GM12878 (cell line): ENCODE measurements at places on chromosomes 1 and 21.

- H3K36me3 ChIP-seq, result no peaks in the 10 kb centered on the region
- H3K4me1 ChIP-seq, result peaks cover 24% of the 10 kb centered on the region
- H3K4me3 ChIP-seq, result no peak overlapping the region
Observed at GRCh38 chr1:235063068-235063765, 65.4 kb downstream of the TOMM20 start.

- H3K4me1 ChIP-seq, result no peaks in the 10 kb centered on the region
- no peak overlapping the region for H3K27ac ChIP-seq
- DNase-seq, result no peak
- no peak overlapping the region for H3K4me3 ChIP-seq
Observed at GRCh38 chr1:185974367-185975170, 240.4 kb downstream of the HMCN1 start.

GRCh38 chr1:54186056-54186455 is 13.8 kb downstream of the CYB5RL start:
- no peaks in the 10 kb centered on the region for H3K36me3 ChIP-seq
- no peak for DNase-seq
- H3K27ac ChIP-seq, result no peak overlapping the region

- H3K4me3 ChIP-seq, result no peak overlapping the region
- H3K36me3 ChIP-seq, result no peaks in the 10 kb centered on the region
- H3K4me1 ChIP-seq, result no peaks in the 10 kb centered on the region
- no peak for DNase-seq
- peaks cover 3% of the 10 kb centered on the region for H3K27me3 ChIP-seq
- no peak overlapping the region for H3K27ac ChIP-seq
Observed at GRCh38 chr1:229880271-229881170, 186.5 kb upstream of the GALNT2 start.

GRCh38 chr1:42914092-42914627 is 44.5 kb downstream of the SLC2A1 start:
- H3K4me1 ChIP-seq, result no peaks in the 10 kb centered on the region
- H3K27ac ChIP-seq, result no peak overlapping the region
- H3K36me3 ChIP-seq, result no peaks in the 10 kb centered on the region
- no peak overlapping the region for H3K4me3 ChIP-seq
- H3K27me3 ChIP-seq, result no peaks in the 10 kb centered on the region
- DNase-seq, result no peak

DNA sequence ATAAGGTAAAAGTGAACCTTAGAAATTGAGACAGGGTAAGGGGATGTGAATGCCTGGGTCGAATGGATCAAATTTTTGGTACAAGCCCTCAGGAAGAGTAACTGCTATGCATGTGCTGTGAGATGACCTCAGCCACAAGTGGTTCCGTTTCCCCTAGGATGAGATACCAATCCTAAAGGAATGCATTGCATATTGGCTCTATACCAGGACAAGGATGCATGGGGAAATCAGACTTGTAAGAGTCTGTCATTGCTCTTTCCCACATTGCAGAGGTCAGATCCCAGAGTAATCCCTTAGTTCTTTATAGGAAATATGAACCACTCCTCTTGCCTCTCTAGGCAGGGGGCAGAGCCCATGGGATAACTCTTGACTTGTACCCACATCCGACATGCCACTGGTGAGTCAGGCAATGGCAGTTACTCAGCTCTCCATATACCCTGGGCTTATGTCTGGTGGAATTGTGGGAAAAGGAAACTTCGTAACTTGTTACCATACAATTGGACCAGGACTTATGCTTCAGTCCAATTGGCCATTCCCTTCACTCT is 428.3 kb upstream of the ZRANB2 start:
- H3K4me1 ChIP-seq, result no peaks in the 10 kb centered on the region
- no peak overlapping the region for H3K4me3 ChIP-seq
- H3K27me3 ChIP-seq, result no peaks in the 10 kb centered on the region; the same call in 1 of the 2 replicates
- H3K36me3 ChIP-seq, result no peaks in the 10 kb centered on the region
- DNase-seq, result no peak

- no peak for DNase-seq
- no peak overlapping the region for H3K27ac ChIP-seq
- no peak overlapping the region for H3K4me3 ChIP-seq
- H3K4me1 ChIP-seq, result no peaks in the 10 kb centered on the region
Observed at GRCh38 chr1:185566995-185567394, 167.2 kb upstream of the HMCN1 start.
